ENCODE measurements at places on chromosomes 3 and 15.

DNA sequence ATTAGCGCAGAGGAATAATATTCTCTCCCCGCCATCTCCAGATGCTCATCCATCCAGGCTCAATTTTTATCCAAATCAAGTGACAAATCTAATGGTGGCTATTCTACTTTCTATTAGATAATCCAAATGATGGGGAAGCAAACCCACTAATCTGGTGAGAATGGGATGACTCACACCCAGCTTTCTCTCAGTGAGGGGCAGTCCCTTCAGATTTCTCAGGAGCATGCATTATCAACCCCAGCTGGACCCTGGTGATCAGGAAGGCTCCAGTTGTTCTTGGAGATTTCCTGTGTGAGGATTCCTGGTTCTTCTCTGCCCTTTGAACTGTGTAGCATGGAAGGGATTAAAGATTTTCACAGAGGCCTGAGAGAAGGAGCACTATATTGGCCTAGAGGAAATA lies 358.0 kb downstream of the WDR72 start:
- DNase-seq: no peak

DNA sequence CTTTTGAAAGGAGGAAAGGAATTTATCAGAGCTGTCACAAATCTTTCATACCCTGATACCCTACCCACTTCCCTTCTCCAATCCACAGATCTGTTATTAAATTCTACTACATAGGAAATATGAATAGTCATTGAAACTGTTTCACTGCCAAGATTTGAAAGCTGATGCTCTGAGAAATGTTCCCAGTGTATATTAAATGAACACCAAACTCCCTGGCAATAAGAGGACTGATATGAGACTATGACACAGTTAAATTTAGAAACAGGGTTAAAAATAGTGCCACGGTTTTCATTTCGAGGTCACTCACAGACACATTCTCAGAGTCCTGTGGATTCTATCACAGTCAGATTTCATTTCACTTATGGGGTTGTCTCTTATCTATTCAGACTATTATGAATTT lies 27.2 kb upstream of the GBE1 start:
- DNase-seq: no peak

GRCh38 chr15:35674873-35675781 lies 129.2 kb upstream of the DPH6 start:
- DNase-seq: no peak

DNA sequence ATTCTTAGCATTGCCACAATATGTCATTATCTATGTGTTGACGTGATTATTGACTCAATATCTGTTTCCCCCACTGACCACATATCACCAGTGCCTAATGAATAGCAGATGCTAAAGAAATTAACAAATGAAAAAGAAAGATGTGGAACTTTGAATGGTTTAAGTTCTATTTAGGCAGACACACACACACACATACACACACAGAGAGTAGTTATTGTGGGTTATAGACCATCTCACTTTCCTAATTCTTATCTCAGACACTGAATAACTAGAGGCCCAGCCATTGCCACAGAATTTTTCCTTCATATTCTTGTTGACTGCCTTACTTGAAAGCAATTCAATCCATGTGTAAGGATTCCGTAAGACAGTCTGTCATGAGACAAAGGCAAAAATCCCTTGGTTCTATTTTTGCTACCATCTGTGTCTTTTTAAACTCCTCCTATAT lies 61.9 kb upstream of the PHLDB2 start:
- DNase-seq: no peak

DNA sequence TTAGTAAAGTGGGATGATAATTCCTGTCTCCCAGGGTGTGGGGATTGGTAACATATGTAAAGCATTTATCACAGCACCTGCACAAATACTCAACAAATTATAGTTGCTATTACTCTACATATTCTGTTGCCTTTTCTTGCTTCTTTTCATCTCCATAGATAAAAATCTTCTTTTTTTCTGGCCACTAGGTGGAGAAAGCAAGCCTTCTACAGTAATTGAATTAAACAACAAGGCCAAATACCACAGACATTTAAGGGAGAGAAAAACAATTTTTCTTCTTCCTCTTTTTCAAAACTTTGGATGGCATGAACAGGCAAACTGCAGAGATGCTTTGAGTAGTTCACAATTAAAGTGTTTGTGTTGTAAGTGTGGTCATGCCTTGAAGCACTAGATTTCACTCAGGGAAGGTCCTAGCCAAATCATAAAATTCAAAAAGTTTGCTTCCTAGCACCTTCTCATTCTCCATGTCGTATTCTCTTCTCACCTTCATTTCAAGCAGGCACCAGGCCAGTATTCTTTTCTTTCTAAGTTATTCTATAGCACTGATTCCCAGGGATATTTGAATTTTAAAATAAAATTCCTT lies 493.4 kb upstream of the TGFBR2 start:
- DNase-seq: no peak

DNA sequence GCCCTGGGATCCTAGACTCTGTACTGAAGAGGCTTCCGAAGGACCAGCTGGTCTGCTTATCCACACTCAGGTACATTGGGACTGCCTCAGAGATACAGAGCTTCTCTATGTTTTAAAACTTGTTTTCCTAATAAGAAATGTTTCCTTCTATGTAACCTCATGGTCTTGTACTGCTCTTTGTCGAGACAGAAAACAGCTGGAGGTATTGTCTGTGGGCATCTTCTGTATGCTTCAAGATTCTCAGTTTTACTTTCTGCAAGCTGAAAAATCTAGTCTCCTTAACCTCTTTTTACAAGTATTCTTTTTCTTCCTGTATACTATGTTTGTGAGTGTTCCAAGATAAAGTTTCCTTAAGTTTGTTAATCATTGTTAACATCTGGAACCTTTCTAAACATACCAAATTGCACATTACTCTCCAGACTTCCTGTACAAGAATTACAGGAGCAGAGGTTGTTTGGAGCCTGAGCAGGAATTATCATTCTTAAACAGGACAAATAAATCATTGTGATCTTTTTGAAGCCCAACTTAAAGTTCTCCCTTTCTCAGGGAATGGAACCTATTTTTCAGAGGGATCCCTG lies 358.3 kb upstream of the CFAP20DC start:
- no peak for DNase-seq

DNA sequence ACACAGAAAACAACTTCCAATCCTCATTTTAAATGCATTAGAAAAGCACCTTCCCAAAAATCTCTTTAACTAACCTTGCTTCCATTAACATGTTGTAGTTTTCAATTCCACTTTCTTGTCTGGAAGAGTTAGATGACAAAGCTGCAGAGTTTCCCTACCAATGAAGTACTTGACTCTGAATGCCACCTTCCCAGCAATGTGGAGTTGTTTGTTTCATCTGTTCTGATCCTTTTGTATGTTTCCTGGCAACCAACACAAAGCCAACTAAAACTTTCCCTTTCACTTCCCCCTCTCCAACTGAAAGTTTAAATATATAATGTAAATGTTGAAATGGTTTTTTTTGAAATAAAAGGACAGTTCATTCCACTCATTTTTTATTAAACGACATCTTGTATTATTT lies at the start of gene WDR49:
WDR49 (minus strand) TSS at position 183 of the 400 bp plus-strand sequence. CDS start 517 bp downstream, outside the sequence.
- DNase-seq: no peak

DNA sequence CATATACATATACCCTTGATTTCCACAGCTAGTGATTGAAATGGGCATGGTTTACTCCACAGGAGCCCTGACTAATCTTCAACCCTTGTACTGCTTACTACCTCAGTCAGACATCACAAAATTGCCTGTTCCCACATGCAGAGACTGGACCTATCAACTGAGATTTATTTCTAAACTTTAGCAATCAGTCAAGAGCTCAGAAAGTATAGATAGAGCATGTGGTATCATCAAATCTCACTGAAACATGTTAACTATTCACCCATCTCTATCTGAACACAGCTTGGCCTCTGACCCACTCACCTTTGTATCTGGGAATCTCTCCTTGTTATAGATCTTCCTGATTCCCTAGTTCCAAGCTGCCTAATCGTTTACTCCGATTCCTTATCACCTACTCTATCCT lies 14.6 kb downstream of the ADAM10 start:
- no peak for DNase-seq

DNA sequence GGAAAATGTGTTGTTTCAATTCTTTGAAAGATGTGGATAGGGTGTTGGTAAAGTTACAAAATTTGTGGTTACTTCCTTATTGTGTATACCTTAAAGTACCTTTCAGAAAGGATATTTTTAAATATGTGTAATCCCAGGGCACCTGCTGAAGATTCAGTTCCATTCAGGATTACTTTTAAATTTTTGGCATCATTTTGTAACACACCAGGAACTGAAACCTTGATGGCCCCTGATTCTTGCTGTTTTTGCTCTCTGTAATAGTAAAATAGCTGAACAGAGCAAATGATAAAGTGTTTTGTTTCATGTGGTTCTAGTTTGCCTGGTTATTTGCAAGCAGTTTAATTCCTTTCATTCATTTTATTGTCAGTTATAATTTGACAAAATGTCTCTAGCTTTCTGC lies 160.9 kb downstream of the KLHL25 start:
- no peak for DNase-seq

DNA sequence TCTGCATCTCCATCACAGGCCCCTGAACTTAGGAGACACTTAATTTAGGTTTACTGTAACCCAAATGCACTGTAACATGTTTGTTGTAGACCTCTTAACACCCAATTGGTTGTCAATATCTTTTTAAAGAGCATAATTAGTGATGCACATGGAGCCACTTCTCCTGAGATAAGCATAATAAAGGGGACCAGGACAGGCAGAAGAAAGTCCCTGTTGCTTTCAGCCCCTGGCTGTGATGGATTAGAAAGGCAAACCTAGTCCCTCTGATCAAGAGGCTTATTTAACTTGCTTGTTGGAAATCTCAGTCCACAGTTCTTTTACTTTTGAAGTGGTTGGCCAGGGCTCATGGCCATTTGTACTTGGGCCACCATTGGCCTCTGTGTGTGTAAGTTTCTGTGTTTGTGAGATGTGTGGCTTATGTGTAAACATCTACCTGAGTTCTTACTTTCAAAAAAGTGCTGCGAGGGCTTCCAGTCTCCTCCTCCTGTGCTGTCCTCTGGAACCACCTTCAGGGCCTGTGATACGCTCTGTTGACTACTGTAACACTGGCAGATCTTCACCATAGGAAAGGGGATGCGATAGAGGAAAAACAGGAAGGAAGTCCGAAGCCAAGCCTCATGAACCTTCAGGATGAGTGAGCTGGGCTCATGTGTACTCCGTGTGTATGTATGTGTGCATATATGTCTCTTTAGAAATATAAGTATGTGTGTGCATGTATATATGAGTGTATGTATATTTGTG lies 136.2 kb downstream of the EPHB1 start:
- no peak for DNase-seq

GRCh38 chr15:78641102-78641748 lies at the start of gene CHRNB4:
CHRNB4 (minus strand) TSS chr15:78641210; CDS start chr15:78641133, 77 bp downstream.
- DNase-seq: peak; percentile 32

All from ovary (tissue), 10 donors.